ENCODE measurements at places on chromosomes 7 and 10.

DNA sequence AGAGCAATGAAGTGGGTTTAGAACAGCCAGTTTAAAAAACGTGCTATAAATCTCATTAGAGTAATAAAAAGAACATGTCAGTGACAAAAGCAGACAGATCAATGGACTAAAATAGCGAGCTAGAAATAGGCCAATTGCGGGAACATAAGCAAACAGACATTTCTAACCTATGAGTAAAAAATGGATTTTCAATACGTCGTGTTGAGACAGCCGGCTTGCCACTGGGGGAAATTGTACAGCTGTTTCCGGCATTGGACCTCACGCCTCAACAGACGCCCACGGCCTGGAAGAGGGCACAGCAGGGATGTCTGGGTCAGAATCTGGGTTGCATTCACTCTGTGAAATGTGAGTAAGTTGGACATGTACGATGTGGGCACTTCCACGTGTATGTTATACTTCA lies 92.9 kb downstream of the SVOPL start:
- DNase-seq, result no peak

- DNase-seq, result no peak
Observed at GRCh38 chr10:115514895-115515294, 421.7 kb downstream of the ATRNL1 start.

DNA sequence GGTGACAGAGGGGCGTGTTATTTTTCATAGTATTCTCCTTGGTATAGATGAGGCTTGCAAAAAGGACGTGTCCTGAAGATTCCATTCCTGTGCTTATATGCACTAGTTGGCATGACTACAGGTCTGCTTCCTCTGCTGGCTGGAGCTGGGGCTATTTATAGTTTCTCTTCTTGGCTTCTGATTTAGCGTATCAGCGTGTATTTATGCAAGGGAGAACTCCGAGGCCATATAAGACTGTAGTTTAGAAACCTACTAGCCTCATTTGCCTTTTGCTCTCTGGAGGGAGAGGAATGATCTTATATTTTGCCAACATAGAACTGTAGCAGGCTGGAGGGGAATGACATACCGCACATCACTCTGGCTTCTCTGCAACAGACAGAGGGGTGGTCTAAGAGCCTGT lies 39.7 kb downstream of the CACNB2 start:
- DNase-seq, result no peak

- DNase-seq, result no peak
Observed at GRCh38 chr10:101906586-101907183, 63.1 kb upstream of the KCNIP2 start.

- DNase-seq, result no peak
Observed at GRCh38 chr10:133310399-133310755, 1.7 kb downstream of the ZNF511 start.

DNA sequence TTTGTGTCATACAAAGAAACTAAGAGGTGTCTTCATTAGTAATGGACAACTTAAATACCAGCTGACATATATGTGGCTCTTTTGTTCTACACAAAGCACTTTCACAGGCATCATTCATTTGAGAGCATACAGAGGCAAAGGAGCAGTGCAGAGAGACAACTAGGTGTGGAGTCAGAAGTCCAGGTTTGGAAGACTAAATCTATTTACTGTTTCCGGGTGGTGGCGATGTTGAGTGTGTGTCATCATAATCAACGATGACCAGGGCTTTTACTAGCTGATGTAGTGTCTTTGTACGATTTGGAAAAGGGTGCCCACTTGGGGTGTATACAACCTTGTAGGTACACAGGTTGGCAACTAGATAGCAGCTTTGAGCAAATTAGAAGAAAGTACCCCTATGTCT lies 195.5 kb upstream of the CCDC6 start:
- DNase-seq, result no peak

GRCh38 chr7:98115746-98116525 lies 9.3 kb downstream of the LMTK2 start:
- no peak for DNase-seq

GRCh38 chr7:39353615-39354376 lies 212.4 kb upstream of the YAE1 start:
- no peak for DNase-seq

DNA sequence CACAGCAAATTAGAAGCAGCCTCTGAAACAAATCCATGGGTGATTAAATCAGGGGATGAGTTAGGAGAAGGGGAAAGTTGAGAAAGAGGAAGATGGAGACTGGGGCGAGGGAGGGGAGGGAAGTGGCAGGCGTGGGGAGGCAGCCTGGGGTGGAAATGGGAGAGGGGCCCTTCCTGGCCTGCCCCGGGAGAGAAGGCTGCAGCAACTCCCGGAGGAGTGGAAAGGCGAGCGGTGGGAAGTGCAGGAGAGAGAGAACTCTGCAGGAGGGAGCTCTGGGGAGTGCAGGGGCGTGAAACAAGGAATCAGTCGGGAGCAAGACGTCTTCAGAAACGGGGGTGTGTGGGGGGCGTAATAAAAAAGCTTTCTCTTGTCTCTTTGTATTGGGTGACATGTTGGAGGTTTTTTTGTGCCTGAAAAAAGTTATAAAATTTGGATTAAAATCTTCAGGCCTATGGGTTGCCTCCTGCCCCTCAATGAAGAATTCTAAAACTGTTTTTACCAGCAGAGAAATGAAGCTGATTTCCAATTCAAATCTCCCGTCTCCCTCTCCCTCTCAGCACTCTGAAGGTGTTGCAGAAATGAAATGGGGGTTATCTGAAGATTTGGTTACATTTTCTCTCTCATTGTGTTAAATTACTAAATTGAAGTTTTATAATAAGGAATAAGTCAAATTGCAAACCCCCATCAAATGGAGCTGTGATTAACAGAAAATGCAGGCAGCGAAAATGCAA lies 4.7 kb upstream of the UNCX start:
- DNase-seq, result no peak

DNA sequence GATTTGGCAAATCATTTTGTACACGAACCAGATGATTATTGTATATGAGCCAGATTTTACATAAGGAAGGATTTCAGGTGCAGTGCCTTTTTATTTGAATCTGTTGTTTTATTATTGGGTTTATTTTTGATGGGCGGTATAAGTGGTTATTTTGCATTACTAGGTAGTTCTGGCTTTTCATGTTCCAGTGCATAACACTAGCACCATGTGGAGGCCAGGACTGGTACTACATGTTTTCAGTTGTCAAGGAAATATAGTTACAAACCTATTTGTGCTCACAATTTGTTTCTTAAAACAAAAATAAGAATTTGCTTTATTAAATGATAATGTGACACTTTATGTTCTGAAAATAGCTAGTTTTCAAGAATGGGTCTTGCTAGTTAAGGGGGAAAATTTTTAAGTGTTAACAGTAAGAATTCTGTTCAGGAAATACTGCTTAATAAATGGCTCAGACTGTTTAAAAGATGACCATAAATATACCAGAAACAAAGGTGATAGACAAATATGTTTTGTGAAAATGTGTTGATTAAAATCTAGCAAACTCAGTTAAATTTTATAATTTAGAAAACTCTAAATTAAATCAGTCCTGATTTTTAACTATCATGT lies 7.1 kb upstream of the SEMA3E start:
- no peak for DNase-seq

DNA sequence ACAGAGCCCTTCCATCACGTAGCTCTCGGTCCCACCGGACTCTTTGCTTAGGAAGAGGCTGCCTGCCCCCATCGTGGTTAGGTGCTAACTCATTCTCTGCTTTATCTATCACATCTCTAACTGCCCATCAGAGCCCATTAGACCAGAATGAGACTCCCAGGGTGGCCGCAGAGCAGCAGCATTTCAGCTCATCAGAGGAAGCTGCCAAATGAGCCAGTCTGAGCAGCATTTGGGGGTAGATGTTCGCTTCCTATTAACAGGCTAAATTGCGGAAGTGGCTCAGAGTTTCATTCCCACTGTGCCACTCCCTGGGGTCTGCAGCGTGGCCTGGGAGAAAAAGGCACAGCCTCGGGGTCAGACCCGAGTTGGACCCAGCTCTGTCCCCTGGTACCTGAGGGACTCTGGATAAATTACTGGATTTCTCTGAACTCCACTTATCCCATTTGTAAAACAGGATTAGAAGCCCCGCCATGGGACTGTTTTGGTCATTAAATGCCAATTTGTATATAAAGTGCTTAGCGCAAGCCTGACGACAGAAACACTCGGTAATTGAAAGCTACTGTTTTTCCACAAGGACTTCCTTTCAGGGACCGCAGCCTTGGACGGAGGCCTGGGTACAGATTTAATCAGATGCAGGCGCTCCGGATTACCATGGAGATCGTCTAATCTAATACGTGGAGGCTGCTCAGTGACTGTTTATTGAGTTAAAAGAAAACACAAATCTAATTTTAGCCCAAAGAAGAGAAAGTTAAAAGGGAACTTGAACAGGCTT lies 73.8 kb upstream of the PRLHR start:
- DNase-seq, result no peak

All from stimulated activated CD8-positive, alpha-beta memory T cell treated with anti-CD3 and anti-CD28 coated beads, Interleukin-12 subunit alpha, Interleukin-12 subunit beta, amount 100 ng/mL, for 1 hour (primary cell).